Umbilical cord (tissue), 2 donors: ENCODE measurements at places on chromosomes 12 and 14.
A peak's percentile ranks its signal among the peaks of the same experiment; 100 is the strongest.

DNA sequence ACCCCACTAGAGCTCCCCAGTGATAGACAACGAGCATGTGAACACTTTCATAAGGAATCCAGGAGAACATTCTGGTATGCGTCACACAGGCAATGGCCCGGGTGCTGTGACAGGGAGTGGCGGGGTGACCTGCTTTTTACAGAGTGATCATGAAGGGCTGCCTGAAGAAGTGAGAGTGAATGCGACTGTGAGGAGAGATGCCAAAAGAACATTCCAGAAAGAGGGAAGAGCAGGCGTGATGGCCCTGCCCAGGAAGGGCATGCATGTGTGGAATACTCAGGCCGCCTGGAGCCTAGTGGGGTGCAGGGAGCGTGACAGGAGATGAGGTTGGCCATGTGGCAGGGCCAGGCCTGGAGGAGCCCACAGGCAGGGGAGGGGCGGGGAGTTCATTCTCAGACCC, 53.8 kb downstream of the FZD10 start:
- DNase-seq = no peak

DNA sequence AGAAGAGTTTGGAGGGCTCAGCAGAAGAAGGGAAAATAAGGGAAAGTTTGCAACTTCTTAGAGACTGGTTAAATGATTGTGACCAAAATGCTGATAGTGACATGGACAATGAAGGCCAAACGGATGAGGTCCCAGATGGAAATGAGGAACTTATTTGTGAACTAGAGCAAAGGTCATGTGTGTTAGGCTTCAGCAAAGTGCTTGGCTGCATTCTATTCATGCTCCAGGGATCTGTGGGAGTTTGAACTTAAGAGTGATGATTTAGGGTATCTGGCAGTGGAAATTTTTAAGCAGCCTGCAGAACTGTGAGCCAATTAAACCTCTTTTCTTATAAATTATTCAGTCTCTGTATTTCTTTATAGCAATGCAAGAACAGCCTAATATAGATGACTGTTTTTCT, 88.9 kb upstream of the ARHGAP5 start:
- peak; percentile 19 for DNase-seq

DNA sequence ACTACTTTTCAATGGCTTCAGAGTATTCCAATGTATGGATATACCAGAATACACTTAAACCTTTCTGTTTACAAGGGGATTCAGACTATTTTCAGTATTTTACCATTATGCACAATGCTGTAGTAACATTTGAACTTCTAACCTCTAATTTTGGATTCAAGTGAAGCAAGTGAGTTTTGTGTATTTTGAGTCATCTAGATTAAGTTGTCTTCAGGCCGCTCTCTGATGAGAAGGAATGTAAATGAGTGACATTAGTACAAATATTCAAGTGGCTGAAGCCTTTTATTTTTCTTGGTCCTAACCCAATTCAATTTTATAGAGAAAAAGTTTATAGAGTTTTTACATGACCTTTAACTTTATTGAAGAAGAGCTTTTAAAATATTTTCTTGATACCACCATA, 125.6 kb downstream of the PDE3A start:
- DNase-seq = no peak

- DNase-seq = no peak
Measured at GRCh38 chr14:52013984-52014600, 24.7 kb downstream of the RTRAF start.

DNA sequence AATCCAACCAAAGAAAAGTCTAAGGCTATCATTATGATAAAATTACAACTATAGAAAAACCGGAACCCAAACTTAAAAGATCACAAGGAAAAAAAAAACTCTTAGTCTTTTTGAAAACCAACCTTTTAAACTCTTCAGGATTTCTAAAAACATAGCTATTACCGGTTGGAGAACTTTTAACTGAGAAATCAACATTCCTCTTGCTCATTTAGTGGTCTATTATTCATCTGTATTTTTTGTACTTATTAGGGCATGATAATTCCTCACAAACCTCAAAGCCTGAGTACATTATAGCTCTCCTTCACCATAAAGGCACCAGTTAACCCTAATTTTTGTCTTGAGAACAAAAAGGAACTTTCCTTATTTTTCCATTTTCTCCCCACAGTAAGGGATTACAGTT, 10.4 kb downstream of the LUM start:
- peak; percentile 41 for DNase-seq

- no peak for DNase-seq
Measured at GRCh38 chr12:104280717-104281458, 22.7 kb upstream of the EID3 start.

GRCh38 chr12:75480469-75480949, at the start of gene GLIPR1:
TSS of gene GLIPR1 (plus strand) at chr12:75480755. CDS start at chr12:75480881, 126 bp downstream.
- peak; percentile 95 for DNase-seq

DNA sequence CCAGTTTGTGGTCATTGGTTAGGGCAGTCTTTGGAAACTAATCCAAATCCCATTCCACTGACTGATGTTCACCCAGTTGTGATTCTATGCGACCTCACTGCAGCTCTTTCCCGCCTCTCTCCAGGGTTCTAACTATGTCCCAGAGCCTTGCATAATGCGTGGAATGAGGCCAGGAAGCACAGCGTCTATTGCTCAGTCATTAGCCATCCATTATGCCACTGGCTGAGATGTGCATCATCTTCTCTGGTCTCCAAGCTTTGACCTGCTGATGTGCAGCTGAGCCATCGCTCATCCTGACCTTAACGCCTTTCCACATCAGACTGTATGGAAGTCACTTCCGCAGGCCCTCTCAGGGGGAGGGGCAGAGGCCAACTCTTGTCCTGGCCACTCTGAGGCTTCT, 115.4 kb upstream of the VRK1 start:
- DNase-seq = no peak

DNA sequence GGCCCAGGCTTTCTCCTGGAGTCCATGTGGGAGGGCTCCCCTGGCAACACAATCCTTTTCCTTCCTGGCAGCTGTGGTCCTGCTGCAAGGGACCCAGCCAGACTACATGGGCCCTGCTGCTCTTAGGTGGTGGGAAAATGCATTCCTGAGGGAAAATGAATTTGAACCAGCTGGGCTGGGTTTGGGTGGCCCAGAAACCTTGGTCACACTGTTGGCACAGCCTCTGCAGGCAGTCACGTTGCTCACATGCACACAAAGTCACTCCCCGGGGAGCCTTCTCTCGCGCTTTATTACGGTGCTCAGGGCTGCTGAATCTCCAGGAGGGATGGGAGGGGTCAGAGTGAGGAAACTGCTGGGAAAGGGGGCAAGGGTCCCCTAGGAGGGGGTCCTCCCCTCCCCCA, 17.2 kb downstream of the PLEKHG3 start:
- peak; percentile 44 for DNase-seq

DNA sequence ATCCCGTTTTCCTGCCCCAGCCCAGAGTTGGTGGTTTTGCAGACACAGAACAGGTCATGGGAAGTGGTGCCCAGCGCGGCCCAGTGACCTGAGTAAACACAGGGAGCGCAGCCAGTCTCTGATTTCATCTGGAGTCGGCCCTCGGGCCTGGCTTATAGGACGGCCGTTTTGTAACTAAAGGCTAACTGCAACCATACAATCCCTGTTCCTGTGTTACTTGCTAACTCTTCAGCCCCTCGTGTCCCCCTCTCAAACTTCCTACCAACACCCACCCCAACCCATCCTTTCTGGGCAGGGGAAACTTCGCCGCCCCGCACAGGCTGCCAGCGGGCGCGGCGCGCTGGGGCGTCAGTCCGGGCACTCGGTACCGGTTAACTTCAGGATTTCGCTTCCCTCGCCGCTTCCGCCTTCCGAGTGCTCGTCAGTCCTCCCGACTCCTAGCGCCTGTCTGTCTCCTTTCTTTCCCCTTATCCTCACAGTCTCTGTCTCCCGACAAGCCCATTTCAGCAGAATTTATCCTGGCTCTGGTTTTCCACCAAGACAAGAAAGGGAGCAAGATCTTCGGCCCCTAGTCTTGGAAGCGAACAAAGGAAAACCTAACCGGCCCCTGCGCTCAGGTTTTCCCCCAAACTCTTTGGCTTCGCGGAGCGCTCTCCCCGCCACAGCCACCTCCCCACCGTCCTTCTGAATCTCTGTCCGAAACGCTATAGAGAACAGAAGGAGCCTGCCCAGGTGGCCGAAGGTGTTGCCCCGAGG, 2.0 kb downstream of the SIX1 start:
- DNase-seq = no peak

GRCh38 chr12:98351089-98351488, 164.3 kb upstream of the TMPO start:
- no peak for DNase-seq

GRCh38 chr12:120089105-120089504, 27.4 kb downstream of the RAB35 start:
- DNase-seq = no peak

DNA sequence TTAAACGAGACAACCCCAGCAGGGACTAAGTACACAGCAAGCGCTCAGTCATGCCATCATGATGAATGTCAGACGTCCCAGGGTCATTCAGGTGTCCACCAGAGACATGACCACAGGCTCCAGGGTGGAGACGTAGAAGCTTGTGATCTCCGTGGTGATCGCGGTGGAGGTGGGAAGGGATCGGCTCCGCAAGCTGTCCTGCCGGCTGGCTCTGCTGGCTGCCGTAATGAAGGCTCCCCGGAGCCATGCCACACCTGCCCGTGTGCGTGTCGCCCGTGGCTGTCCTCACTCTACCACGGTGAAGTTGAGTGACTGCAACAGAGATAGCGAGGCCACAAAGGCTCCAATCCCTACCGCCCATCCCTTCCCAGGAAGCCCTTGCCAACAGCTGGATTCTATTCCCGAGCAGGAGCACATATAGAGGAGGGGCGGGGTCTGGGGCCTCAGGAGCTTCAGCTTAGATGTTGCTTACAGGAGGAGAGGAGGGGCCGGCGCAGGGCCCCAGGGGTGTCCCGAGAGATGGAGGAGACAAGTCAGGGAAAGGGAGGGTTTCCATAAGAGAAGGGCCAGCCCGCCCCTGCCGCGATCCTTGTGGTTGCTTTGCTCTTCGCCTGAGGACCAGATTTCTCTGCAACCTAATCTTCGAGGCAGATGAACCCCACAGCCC, 332.6 kb upstream of the SFSWAP start:
- no peak for DNase-seq

GRCh38 chr14:96847451-96847850, 50.3 kb downstream of the VRK1 start:
- no peak for DNase-seq

DNA sequence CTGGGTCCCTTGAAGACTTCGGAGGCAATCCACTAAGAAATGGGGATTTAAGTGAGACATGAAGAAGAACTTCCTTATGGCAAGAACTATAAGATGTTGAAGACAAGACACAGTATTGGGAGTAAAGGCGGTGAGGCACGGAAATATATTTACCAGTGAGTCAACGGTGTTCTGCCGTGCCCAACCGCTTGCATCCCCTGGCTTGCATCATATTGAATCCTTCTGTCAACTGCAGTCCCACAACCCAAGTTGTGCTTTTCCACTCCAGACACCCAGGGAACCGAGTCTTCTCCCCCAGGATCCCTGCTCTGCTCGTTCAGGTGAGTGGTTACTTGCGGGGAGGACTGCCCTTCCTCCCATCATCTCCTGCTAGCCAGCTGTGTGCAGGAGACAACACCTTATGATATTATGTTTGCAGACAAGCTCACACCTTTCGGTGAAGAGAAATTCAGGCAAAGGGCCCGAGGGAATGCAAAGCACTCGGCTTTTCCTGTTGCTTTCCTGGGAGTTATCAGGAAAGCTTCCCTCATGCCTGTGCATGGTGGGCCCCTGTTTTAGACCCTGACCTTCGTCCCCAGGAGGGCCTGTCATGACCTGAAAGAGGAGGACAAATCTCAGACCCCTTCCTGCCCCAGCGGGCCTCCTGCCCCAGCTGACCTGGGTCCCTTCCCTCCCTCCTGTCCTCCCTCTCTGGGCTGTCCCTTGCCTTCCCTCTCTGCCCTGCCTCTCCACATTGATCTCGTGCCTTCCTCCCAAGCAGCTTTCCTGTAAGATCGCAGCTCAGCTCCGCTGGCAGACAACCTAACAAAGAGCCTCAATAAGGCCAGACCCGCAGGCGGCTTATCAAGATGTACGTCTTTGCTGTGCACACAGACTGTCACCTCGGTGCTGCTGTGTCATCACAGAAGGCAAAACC, 4.3 kb upstream of the LRTM2 start:
- DNase-seq = peak; percentile 60

GRCh38 chr14:64656986-64657385, 47.2 kb upstream of the PLEKHG3 start:
- peak; percentile 73 for DNase-seq

DNA sequence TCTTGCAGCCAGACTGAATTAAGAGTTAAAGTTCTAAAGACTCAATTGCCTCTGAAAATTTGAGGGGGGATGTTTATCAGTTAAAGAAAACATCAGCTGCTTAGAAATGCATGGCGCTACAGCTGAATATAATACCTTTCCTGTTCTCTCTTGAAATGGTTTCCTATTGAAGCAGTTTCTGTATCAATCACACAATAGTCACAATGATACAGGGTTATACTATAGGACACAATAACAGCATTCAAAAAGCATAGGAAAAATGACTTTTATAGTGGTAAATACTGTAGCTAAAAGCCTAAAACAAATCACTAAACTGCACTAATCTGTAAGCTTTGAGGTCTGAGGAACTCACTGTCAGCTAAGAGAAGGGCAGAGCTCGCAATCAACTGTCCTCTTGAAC, 15.2 kb downstream of the MDGA2 start:
- no peak for DNase-seq

GRCh38 chr14:97109234-97109633, 312.1 kb downstream of the VRK1 start:
- DNase-seq = no peak

DNA sequence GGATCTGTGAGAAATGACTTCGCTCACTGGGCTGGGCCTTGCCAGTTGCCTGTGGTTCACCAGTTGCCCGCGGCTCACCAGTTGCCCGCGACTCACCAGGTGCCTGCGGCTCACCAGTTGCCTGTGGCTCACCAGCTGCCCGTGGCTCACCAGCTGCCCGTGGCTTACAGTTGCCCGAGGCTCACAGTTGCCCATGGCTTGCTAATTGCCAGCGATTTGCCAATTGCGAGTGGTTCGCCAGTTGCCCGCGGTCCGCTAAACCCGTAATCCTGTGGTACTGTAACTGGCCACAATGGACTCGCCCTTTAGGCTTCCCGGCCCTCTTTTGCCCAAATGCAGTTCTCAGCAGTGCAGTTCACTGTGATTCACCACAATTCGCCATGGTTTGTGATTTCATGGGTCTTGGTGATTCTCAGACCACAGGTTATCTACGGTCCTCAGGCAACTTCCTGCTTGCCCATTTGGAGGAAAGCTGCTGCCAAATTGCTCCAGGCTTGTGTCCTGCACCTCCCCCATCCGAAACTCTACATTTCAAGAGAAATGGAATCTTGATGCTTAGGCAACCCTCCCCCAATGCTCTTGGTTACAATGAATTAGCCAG, 15.0 kb upstream of the MEG3 start:
- DNase-seq = no peak

- DNase-seq = no peak
Measured at GRCh38 chr12:72330784-72331183, 58.6 kb downstream of the TRHDE start.

GRCh38 chr14:21768116-21768874, 94.7 kb upstream of the OR4E1 start:
- DNase-seq = no peak
